ENCODE measurements at places on chromosomes 11 and 22. TPM values are rescaled to one million over a fixed set of nuclear protein-coding genes. Genes with fewer than 3 reads are reported as not detected.

PHETA2 gene
- total RNA-seq = 9.2 TPM

KRTAP5-10 gene
- total RNA-seq = not detected

WNT11 gene
- total RNA-seq = 5.6 TPM

SLC17A6 gene
- 0.14 TPM for total RNA-seq

PAMR1 gene
- total RNA-seq = 2.6 TPM

IGLL1 gene
- total RNA-seq = not detected

PPM1F gene
- total RNA-seq = 10.4 TPM

KRTAP5-8 gene
- total RNA-seq = not detected

NARS2 gene
- 10.2 TPM for total RNA-seq

RFPL3 gene
- not detected for total RNA-seq

HTR3A gene
- 0.25 TPM for total RNA-seq

YPEL4 gene
- 0.28 TPM for total RNA-seq

TRIM49 gene
- total RNA-seq = not detected

FUT4 gene
- total RNA-seq = 4.4 TPM

ROBO4 gene
- total RNA-seq = 2.3 TPM

HMBS gene
- total RNA-seq = 15.1 TPM

MOGAT2 gene
- not detected for total RNA-seq

PARVA gene
- total RNA-seq = 61.9 TPM

TUG1 gene
- 18.7 TPM for total RNA-seq

PGA5 gene
- total RNA-seq = 0.31 TPM

PLAAT5 gene
- total RNA-seq = 6.6 TPM

MAML2 gene
- 3.9 TPM for total RNA-seq

CRYBB1 gene
- 0.66 TPM for total RNA-seq

ALDH3B2 gene
- not detected for total RNA-seq

HEPN1 gene
- not detected for total RNA-seq

NPTXR gene
- 11.0 TPM for total RNA-seq

C1QTNF5 gene
- total RNA-seq = 20.1 TPM

BIK gene
- total RNA-seq = 1.8 TPM

MS4A6A gene
- total RNA-seq = 69.3 TPM

NCR3LG1 gene
- 1.6 TPM for total RNA-seq

IGSF9B gene
- total RNA-seq = 1.6 TPM

CYP2D6 gene
- total RNA-seq = 1.5 TPM

P2RY2 gene
- total RNA-seq = 0.88 TPM

GNB1L gene
- total RNA-seq = 2.8 TPM

ART5 gene
- 0.14 TPM for total RNA-seq

NFRKB gene
- total RNA-seq = 12.7 TPM

TRPM5 gene
- 0.70 TPM for total RNA-seq
